ENCODE measurements at places on chromosomes 16 and 17.

DNA sequence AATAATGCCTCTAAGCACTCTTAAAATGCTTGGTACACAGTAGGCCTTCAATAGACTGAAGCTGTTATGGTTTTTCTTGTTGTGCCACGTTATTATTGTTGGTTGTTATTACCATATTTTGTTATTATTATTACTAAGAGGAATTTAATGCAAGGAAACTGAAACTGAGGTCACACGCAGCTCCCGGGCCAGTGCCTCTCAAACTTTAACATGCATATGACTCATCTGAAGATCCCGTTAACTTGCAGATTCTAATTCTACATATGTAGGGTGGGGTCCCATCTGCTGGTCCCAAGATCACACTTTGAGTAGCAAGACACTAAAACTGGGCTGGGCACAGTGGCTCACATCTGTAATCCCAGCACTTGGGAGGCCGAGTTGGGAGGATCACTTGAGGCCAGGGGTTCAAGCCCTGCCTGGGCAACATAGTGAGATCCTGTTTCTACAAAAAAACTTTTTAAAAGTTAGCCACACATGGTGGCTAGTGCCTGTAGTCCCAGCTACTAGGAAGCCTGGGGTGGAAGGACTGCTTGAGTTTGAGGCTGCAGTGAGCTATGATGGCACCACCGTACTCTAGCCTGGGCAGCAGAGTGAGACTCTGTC, 888 bp downstream of the ACSM5 start:
- no peak for DNase-seq

GRCh38 chr16:24996301-24996700, 18.9 kb downstream of the ARHGAP17 start:
- no peak for DNase-seq

GRCh38 chr17:4144422-4144747, 1.4 kb downstream of the CYB5D2 start:
- DNase-seq, result no peak

DNA sequence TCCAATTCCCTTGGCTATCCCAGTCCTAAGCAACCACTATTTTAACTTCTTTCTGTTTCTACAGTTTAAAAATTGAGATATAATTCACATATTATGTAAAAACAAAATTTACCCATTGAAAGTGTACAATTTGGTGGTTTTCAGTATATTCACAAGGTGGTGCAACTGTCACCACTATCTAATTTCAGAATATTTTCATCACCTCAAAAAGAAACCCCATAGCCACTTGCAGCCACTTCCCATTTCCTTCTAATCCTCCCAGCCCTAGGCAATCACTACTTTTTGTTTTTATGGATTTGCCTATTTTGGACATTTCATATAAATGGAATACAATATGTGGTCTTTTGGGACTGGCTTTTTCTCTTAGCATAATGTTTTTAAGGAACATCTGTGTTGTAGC, 36.1 kb upstream of the NACA2 start:
- DNase-seq, result no peak

- DNase-seq, result peak; percentile 51
Measured at GRCh38 chr17:45341533-45342158, 24.8 kb upstream of the MAP3K14 start.

- DNase-seq, result no peak
Measured at GRCh38 chr17:660453-660852, 54.2 kb downstream of the VPS53 start.

DNA sequence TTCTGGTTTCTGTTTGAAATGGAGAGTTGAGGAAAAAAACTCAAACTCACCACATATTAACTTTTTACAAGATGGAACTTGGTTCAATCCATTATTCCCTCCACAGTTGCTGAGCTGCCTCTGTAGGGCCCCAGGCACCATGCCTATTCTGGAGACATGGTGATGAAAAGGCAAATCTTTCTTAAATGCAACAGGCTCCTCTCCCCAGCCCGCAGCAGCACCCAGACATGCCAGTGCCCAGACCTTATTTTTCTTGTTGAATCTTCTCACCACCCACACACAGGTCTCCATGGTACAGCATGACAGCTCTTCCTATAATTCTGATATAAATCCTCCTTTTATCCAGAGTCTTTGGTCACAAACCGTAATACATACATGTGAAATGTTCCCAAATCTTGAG, 7.6 kb downstream of the CYTH1 start:
- DNase-seq, result no peak

DNA sequence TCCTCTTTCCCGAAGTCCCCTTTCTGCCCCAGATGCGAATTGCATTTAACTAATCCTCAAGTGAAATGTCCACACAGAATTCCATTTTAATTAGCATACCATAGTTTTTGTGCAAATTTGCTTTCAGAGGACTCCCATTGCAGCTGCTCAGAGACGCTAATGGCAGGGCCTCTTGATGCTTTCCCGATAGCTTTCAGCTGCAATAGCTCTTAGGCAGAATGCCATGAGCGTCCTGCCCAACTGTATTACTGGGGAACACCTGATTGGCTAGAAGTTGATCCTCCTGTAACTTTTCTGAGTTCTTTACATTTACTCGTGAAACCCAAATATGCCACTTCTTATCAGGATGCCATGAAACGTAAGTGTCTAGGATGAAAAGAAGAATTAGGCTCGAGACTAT, 203.0 kb downstream of the UTP18 start:
- DNase-seq, result no peak

- DNase-seq, result no peak
Measured at GRCh38 chr16:68377667-68378393, 67.0 kb downstream of the PRMT7 start.

DNA sequence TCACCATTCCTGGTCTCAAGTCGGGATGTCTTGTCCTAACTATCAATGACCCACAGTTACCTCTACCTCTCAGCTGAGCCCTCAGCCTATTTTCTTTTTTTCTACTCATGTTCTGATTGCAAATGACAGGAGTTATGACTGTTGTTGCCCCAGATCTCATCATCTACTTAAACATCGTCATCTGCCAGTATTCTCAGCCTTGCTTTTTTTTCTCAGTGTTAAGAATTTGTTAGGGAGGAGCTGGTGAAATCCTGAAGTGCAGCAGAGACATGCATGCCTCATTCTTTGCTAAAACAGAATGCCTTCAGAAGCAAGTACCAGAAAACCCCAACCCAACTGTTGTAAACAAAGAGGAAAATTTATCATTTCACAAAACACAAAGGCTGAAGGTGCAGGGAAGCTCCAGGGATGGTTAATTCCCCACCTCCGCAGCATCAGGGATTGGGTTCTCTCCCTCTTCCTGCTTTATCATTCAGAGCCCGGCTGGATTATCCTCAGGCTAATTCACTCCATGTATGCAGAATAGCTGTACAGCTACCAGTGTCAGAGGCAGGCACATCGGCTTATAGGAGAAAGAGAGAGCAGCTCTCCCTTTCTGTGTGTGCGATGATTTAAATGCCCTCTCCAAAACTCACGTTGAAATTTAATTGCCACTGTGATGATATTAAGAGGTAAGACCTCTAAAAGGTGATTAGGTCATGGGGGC, 540.8 kb upstream of the HSBP1 start:
- no peak for DNase-seq

DNA sequence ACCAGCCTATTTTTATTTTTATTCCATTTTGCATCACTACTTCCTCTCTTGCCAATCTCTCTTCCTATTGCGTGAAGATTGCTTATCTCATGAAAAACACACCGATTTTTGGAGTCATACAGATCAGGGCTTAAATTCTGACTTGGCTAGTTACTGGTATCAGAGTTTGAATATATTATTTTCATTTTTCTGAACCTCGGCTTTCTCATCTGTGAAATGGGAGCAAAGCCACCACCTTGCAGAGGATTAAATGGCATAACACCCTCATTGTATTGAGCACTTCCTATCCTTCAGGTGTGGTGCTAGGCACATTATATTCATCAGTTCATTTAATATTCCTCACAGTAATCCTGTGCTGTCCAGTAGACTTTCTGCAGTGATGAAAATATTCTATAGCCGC, 208.8 kb downstream of the HAPSTR1 start:
- DNase-seq, result no peak

DNA sequence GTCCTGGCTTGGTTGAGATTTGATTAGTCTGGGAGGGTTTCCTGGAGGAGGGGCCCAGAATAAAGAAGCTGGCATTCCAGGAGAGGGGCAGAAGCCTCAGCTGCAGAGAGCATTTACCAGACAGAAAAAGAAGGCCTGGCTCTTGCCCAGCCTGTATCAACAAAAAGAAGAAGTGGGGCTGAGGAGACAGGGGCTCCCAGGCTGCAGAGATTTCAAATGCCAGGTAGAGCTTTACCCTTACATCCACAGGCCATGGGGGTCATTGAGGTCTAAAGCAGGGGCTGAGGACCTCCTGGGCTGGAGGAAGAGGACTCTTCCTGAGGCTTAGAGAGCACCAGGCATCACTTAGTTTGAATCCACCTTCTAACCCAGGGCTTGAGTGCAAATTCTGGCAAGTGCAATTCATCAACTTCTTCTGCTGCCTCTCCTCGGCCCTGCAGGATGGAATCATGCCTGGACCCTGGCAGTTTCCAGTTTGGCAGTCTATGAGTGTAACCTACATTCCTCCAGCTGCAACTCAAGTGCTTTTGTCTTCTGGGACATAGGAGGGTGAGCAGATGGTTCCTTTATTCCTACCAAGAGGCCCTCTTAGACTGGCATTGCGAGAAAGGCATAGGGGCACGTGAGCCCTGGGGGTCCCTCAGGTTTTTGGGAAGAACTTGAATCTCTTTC, 15.3 kb downstream of the CA7 start:
- DNase-seq, result no peak

GRCh38 chr16:19329932-19330331, 44.4 kb downstream of the CLEC19A start:
- no peak for DNase-seq

DNA sequence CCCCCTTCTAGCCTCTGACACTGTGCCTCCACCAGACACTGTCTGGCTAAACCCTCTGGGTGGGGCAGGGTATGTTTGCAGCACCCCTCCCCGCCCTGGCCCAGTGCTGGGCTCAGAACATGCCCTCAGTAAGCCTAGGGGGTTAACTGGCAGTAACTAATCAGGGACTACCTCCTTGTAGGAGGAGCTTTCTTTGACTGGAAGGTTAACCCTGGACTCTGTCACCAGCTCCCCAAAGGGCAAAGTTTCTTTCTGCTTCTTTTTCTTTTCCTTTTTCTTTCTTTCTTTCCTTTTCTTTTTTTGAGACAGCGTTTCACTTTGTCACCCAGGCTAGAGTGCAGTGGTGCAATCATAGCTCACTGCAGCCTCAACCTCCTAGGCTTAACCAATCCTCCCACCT, 76.8 kb downstream of the PLXDC1 start:
- no peak for DNase-seq

DNA sequence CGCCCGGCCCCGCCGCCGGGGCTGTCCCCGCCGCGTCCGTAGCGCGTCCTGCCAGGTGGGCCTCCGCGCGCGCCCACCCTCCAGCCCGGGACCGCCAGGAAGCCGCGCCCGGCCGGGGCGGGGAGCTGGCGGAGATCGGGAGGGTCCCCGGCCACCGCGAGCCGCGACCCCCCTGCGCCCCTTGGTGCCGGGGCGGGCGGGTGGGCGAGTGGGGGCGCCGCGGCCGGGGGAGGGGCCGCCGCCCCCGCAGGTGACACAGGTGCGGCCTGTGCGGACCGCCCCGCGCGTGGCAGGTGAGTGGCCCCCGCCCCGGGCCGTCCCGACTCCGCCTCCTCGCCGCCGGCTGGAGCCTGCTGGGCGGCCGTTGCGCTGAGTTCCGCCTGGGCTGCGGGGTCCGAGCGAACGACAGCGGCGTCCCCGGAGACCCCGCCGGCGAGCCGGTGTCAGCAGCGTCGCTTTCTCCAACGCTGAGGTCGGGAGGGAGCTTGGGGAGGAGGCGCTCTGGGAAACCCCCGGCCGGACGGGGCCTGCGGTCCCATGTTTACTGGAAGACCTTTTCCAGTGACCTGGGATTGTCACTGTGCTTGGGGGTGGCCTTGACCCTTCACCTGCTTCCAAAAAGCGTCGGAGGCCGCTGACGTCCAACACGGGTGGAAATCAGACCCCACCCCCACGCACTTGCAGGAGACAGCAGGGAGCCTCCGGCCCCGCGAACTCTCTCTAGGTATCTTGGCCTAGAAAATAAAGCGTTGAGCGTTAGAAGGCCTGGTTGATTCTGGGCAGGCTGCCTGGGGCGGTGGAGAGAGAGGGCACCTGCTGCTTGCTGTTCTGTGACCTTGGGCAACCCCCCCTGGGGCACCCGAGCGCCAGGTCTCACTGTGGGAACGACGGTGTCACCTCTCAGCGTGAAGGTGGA, 542 bp downstream of the KLHL36 start:
- peak; percentile 14 for DNase-seq

- no peak for DNase-seq
Measured at GRCh38 chr16:56222474-56222997, 31.2 kb downstream of the GNAO1 start.

DNA sequence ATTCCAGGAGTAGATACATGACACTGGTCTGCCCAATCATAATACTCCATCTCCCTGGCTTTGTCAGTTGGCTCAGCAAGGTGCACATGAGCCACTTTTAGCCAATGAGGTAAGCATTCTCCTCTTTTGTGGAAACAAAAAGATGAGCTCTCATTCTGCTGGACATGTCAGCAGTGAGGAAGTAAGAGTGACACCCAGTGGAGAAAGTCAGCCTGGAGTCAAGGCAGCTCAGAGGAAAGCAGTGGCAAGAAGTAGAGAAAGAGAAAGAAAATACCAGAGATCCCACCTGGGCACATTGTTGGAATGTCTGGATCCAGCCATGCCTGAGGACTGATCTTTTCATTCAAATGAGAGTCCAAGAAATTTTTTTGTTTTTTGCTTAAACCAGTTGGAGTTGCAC, 496.9 kb upstream of the C16orf82 start:
- no peak for DNase-seq

DNA sequence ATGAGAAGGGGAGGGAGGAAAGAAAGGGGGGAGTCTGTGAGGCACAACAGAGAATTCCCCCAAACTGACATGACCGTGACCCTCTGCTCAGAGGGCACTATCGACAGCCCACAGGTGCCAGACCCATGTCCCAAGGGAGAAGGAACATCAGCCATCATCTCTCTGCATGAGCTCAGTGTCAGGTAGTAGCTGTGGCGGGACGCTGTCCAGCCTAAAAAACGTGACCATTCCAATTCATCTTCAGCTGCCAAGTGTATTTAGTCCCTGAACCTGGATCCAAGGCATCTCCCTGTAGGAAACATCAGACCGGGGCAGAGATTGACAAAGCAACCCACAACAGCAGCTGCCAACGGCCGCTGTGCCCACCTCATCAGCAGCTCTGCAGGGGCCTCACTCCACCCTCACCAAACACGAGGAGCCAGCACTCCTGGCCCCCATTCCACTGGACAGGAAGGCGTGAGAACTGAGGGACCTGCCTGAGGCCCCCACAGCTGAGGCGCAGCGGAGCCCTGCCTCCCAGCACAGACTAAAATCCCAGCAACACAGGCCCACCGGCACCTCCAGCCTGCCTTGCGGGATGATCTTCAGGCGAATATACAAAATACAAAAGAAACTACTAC, 8.6 kb downstream of the TAF1C start:
- DNase-seq, result no peak
